Esophagus mucosa (tissue), 1 donor: ENCODE measurements at places on chromosomes 1 and 21. TPM values are rescaled to one million over a fixed set of nuclear protein-coding genes. Genes with fewer than 3 reads are reported as not detected.

DNA sequence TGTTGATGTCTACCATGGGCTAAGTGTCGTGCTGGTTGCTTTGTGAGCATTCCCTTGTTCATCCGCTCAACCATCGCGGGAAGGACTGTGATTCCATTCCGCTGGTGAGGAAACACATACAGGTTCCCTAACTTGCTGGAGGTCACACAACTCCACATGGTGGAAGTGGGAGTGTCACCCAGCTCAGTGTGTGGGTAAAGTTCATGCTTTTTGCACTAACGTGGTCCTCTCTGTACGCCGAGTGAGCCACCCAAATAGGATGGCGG is 4.0 kb upstream of the CLDN19 start:
- no peak for ATAC-seq

DNA sequence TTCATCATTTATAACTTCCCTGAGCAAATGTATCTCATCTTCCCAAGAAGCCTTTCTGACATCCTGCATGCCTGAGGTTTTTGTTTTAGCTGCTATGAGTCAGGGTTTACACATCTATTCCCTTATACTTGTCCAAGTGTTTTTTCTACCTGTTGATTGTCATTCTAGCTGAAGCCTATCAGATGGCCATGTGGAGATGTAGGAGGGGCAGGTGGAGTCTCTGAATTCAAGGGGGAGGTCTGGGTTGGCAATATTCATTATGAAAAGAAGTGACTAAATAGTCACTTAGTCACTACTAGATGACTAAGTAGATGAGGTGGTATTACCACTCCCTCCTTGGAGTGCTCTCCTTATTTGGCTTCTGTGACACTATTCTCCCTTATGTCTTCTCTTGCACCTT is 52.4 kb downstream of the XCL1 start:
- peak; percentile 98 for ATAC-seq

DNA sequence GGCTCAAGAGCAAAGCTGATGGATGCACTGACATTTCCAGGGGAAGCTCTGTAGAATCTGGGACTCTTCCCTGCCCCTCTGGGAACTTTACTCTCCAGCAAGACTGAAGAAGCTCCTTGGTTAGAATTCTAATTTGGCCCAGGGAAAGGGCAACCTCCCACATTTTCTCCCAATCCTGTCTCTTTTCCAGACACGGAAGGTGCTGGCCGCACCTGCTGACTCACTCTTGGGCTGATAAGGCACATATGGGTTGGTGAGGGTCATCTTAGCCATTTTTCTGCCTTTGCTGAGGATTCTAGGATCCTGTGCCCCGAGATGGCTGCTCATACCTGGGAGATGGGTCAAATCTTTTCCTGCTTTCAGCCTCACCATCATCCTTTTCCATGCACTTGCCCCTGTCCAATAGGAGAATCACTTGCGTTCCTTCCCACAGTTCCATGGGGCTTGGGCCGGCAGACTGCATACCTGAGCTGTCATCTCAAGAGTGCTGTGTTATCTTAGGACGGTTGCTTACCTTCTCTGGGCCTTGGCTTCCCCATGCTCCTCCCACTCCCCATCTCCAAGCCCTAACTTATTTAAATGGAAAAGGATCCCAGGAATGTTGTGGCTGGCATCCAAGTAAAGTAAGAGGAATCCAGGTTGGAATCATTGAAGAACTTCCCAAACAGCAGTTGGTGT is 1.3 kb downstream of the TINAGL1 start:
- ATAC-seq: no peak

- no peak for ATAC-seq
These were observed 177.8 kb downstream of the RUNX1 start for GRCh38 chr21:34871026-34871908.

GRCh38 chr1:82525378-82525777 is 724.6 kb downstream of the ADGRL2 start:
- ATAC-seq: no peak

The DNAJC6 gene
- total RNA-seq: 0.20 TPM

The NIBAN1 gene
- total RNA-seq: 27.5 TPM

The TNNT2 gene
- 3.9 TPM for total RNA-seq
